Thoracic aorta (tissue), 2 donors: ENCODE measurements at places on chromosomes 5 and 9. TPM values are rescaled to one million over a fixed set of nuclear protein-coding genes. Genes with fewer than 3 reads are reported as not detected.

The FAM200C gene
- 2.7 TPM for total RNA-seq

The SPINK5 gene
- 0.54 TPM for total RNA-seq

The PTGS1 gene
- total RNA-seq = 10.8 TPM

The C9orf85 gene
- 14.7 TPM for total RNA-seq

The SH2D3C gene
- total RNA-seq = 5.3 TPM

The PPP3R2 gene
- not detected for total RNA-seq

The CEP78 gene
- 10.4 TPM for total RNA-seq

The LMBRD2 gene
- total RNA-seq = 9.5 TPM
